CD14-positive monocyte (primary cell): ENCODE measurements at places on chromosomes 12 and 14. TPM values are rescaled to one million over a fixed set of nuclear protein-coding genes. Genes with fewer than 3 reads are reported as not detected.

DNA sequence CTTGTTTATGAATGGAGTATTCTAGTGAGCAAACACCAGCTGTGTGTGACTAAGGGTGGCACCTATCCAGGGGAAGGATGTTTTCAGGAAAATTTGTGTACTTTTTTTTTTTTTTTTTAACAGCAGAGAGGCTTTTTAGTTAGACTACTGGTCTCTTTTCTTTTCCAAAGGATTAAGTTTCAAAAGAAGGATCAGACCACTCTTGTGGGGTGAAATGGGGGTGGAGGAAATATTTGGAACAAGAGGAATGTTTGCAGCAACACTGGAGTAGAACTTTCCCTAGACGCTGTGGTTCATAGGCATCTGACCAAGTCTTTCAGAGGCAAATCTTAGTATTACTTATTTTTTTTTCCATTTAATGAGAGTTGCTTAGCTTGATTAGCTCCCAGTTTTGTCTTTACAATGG, 21.1 kb downstream of the NUBPL start:
- H3K4me1 ChIP-seq = no peaks in the 10 kb centered on the region
- H3K36me3 ChIP-seq = no peaks in the 10 kb centered on the region
- H3K4me3 ChIP-seq = no peak overlapping the region

DNA sequence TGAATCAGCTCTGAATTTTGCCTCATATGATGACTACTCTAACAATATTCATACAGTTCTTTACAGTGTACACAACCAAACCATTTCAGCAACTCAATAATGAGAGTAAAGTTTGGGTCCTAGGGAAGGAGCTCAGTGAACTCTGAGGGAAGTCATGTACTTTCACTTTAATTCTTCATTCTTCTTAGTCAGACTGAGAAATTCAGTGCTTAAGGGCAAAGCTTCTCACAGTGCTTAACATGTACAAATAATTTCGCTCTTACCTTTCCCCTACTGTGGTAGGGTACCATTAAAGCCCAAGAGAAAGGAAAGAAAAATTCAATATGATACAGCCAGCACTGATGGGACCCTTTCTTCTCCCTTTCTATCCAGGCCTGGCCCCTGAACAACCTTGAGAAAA, 435.0 kb downstream of the NELL2 start:
- no peaks in the 10 kb centered on the region for H3K4me1 ChIP-seq
- DNase-seq = no peak
- no peaks in the 10 kb centered on the region for H3K36me3 ChIP-seq
- H3K27me3 ChIP-seq = no peaks in the 10 kb centered on the region
- H3K4me3 ChIP-seq = no peak overlapping the region

- H3K27me3 ChIP-seq = no peaks in the 10 kb centered on the region
- no peaks in the 10 kb centered on the region for H3K4me1 ChIP-seq
- H3K27ac ChIP-seq = no peak overlapping the region
Measured at GRCh38 chr12:123075646-123076171, 75.2 kb downstream of the PITPNM2 start.

GRCh38 chr12:95681210-95681765, 109.3 kb downstream of the NTN4 start:
- H3K4me1 ChIP-seq = no peaks in the 10 kb centered on the region
- DNase-seq = no peak
- H3K4me3 ChIP-seq = no peak overlapping the region
- H3K27me3 ChIP-seq = no peaks in the 10 kb centered on the region

GRCh38 chr14:61280092-61280525, 1.0 kb downstream of the TMEM30B start:
- no peak for DNase-seq
- no peak overlapping the region for H3K27ac ChIP-seq
- H3K27me3 ChIP-seq = peaks cover 82% of the 10 kb centered on the region

- H3K36me3 ChIP-seq = peaks cover 50% of the 10 kb centered on the region
- no peak overlapping the region for H3K4me3 ChIP-seq
- H3K4me1 ChIP-seq = peaks cover 8% of the 10 kb centered on the region
Measured at GRCh38 chr12:68739891-68740290, 6.1 kb upstream of the SLC35E3 start.

RNASE7 gene
- polyA plus RNA-seq = not detected in 2 replicates
